CMK (cell line): ENCODE measurements at places on chromosomes 11 and 22.

GRCh38 chr22:40305625-40306024 is 40.7 kb upstream of the ADSL start:
- no peak for DNase-seq

DNA sequence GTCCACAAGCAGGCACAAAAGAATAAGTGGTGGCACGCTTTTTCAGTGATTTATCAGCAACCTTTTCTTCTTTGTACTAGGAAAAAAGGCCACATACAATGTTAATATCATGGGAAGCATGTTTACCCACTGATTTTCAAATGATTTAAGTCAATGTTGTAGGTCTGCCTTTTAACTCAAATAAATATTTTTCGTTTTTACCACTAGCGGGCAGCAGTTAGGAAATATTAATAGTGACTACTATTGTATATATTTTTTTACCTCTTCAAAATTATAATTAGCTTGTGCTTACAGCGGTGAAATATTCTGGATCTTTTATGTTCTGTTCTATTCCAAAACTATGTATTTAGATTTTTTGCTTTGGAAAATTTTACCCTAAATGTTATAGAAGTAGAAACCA is 6.4 kb upstream of the SLC17A6 start:
- DNase-seq = no peak

DNA sequence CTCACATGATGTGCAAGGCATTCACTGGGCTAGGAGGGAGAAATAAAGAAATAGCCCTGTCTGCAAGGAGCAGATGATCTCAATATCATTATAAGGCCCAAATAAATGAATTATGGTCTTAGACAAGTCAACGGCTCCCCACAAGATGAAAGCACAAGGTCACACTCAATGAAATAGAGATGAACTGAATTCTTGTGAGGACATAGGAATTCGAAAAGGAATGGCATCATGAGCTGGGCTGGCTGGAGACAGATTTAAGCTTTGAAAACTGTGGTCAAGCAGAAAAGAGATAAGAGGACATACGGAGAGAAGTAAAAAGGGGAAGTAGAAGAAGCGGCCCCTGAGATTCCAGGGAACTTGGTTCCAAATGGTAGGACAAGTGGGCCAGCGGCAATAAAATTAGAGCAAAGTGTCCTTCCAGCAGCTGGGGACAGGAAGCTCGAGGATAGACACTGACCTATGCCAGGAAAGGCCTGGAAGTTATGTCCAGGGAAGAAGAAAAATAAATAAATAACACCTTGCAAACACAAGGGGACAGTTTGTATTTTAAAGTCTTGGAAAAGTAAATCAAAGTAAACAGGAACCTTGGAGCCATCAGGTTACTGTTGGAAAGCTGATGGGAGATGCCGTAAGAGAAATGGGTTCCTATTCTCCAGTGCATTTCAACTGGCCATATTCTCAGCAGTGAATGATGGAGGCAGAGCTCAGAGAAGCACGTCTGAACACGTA is 37.8 kb downstream of the GALNT18 start:
- DNase-seq = no peak

- no peak for DNase-seq
Measured at GRCh38 chr11:134478611-134479010, 66.6 kb upstream of the B3GAT1 start.

DNA sequence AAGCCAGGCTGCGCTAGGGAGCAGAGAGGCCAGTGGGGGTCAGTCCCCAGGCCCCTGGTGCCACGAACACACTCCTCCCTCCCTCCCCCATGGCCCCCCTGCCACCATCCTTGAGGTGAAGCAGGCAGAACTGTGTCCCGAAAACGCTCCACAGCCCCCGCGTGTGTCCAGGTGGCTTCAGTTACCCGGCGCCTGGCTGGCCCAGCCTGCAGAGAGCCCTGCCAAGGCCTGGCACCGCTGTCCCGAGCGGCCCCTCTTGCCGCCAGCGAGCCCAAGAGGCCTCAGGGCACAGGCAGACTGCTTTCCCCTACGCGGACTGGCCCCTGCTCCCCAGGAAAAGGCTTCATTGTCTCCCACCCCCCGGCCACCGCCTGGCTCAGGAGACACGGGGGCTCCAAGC is 27.7 kb downstream of the CDKN1C start:
- DNase-seq = no peak

GRCh38 chr11:31969359-31969702 is 121.5 kb upstream of the RCN1 start:
- DNase-seq = no peak

- no peak for DNase-seq
Measured at GRCh38 chr22:28237112-28237511, 318.1 kb upstream of the PITPNB start.

DNA sequence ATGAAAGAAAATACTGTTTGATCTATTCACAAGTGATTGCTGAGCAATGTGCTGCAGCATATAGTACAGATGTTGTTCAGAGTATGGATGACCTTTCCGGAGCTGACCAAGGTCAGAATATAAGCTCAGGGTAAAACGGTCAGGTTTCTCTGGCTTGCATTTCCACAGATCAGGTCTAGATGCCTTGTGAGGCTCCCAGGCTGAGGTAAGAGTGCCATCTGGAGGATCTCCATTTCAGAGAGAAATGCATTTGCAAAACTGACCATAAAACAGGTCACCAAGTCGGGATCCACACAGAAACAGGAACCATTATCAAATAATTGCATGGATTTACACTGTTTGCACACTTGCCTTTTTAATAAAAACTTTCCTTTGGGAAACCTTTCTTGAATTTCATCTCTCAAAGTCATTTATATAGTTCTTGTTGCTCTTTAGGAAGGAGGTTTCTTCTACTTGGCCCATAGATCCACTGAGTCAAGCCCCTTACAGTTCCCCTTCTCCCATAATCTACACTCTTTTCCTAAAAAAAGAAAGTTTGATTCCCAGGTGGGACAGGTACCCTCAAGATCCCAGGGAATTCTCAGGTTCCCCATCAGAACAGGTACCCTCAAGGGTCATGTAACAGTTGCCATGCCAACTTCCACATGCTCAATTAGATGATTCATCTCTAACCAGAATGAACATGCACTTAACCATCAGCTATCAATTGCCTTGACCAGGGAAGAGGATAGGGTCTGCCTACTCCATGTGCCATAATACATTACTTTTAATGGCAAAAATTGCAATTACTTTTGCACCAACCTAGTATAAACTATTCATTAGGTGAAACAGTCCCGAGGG is 25.0 kb upstream of the TMPRSS5 start:
- DNase-seq = no peak

DNA sequence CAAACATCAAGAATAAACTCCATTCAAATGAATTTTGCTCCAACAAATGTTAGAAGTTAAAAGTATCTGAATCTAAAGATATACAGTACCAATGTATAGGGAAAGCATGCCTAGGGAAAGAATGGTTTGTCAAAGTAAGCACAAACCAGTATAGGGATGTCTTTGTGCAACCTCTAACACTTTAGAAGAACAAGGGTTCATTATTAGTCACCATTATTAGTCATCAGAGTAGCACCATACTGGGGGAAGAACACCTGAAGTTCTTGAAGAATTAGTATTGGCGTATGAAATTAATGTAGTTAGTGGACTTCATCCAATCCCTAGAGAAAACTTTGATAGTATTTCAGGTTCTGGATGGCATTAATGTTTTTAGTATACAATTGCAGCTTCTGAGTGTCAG is 943.7 kb downstream of the METTL15 start:
- no peak for DNase-seq

DNA sequence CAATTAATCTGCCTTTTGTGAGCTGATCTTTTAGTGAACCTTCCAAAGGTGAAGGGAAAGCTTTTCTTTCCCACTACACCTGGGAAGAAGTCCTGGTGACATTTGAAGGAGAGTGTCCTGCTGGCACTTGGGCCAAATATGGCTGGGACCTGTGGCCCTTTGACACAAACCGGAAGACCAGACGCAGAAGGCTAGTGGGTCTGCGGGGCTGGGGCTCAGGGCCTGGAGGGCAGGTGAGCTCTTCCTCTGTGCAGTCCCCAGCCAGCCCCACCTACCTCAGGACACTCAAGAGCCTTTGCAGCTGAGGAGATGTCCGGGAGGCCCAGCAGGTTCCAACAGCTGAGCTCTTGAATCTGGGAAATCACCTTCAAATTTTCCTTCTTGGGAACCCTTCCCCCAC is 138.0 kb upstream of the THY1 start:
- DNase-seq = no peak

- DNase-seq = no peak
Measured at GRCh38 chr11:101456812-101457211, 127.0 kb downstream of the TRPC6 start.

DNA sequence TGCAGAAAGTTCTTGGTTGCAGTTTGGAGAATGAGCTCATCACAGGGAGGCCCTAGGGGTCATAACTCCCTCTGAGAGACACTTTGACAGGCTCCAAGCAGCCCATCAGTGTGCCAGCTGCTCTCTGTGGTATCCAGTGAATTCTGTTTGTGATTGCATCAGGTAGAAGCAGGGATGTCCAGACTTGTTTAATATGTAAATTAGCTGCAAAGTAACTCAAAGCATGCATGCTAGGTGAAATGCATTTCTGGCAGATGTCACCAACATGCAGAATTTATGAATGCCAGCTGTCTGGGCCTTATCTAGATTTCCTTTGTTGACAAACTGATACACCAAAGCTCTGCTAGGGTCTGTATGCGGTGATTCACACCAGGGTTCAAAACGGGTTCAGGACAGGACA is 123.6 kb upstream of the MTNR1B start:
- no peak for DNase-seq
